ENCODE measurements at places on chromosomes 7 and 10.

- DNase-seq: no peak
These were observed 37.4 kb upstream of the RSU1 start for GRCh38 chr10:16854623-16855022.

DNA sequence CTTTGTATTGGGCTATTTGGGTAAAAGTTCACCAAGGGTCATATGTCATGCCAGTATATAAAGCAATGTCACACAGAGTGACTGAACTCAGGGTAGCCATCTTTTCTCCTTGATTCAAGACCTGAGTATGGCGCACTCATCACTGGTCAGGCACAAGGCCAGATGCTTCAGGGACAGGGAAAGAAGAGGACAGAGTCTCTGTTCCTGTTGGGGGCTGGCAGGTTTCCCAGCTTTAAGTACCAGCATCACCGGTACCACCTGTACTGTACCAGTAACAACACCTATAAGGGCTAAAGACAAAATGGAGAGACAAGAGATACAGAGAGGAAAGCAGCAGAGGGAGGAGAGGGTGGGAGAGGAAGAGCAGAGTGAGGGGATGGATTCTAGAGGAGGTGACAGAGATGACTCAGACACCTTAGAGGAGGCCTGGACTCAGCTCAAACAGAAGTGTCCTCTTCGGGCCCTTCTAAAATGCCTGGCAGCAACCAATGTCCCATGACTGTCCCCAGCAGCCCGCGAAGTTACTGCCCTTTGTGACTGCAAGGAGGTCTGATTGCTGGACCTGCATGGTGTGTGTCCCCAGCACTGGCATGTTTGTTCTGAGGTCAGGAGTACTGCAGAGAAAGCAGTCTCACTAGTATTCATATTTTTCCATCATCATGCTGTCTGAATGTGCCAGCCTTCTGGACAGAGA lies 191.3 kb downstream of the MYOF start:
- DNase-seq: no peak

DNA sequence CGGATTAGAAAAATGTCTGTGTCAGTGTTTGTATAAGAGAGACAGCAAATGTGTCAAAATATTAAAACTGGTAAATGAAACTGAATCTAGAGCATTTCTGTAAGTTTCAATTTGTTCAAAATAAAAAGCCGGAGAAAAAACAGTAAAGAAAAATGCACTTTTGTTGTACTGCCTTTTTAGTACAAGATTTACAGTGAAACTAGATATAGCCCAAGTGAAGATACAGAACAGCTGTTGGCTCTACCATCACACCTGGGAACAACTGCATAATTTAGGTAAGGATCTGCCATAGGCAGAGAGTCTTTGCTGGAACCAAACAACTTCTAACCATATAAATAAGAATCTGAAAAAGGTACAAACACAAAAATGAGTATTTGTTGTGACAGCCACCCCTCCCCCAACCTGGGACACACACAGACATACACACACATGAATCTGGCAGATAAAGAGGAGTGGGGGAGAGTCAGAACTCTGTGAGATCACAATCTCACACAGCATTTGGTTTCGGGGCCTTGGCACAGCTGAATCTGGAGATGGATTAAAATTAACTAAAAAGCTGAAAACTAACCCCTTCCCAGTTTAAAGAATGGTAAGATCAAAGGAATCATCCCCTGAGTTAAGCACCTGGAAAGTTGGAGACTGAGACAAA lies 54.8 kb downstream of the DPY19L1 start:
- DNase-seq: no peak

DNA sequence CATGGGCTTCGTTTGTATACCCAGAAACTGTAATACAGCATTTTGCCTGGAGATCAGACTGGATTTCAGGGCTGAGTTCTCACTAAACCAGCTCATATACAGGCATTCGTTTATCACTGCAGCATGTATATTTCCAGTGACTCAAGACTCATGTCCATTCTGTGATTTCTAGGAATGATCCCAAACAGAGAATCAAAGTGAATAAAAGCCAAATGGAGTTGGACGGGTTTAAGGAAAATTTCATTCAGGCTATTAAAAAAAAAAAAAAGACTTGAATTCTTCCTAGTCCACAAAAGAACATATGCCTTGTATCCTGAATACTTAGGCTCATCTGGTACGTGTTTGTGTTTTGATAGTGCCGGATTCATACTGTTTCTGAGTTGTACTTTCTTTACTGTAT lies 46.8 kb downstream of the TET1 start:
- DNase-seq: no peak

DNA sequence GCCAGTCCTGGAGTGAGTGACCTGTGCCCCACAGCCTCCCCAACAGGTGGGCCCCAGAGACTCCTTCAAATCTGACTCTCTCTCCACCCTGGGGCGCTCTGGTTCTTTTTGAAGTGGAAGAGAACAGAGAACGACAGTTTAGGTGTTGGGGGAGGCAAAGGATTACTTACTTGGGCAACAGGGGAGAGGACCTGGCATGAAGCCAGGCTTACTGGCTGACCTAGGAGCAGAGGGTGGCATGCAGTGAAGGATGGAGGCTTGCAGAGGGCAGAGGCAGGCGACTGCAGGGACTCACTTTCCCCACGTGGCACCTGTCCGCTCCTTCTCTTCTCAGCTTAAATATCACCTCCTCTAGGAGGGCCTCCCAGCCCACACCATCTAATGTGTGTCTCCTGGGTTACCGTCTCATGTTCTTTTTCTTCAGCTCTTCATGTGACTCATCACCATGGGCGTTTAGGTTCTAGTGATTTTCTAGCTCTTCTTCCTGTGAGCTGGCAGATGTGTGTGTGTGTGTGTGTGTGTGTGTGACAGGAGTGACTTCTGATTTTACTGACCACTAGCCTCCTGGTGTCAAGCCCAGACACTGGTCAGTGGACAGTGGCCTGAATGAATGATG lies 15.5 kb downstream of the LZTS2 start:
- DNase-seq: no peak

- DNase-seq: no peak
These were observed 185.0 kb upstream of the GHITM start for GRCh38 chr10:83954193-83954799.

DNA sequence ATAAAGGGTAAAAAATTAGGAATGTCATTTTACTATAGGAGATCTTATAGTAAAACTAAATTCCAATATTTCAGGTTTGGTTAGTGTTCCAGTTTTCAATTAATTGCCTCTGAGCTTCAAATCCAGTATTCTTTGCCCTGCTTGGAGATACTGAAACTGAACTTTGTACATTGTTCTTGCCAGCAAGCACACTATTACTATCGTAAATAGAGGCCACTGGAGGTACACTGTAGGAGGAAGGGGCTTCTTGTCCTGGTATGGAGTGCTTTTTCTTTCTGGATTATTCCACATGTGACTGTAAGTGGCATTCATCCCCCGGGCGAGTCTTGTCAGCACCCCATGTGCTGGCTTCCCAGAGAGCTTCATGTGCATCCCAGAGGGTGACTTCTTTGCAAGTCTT lies 234.7 kb upstream of the PTPRZ1 start:
- DNase-seq: no peak

DNA sequence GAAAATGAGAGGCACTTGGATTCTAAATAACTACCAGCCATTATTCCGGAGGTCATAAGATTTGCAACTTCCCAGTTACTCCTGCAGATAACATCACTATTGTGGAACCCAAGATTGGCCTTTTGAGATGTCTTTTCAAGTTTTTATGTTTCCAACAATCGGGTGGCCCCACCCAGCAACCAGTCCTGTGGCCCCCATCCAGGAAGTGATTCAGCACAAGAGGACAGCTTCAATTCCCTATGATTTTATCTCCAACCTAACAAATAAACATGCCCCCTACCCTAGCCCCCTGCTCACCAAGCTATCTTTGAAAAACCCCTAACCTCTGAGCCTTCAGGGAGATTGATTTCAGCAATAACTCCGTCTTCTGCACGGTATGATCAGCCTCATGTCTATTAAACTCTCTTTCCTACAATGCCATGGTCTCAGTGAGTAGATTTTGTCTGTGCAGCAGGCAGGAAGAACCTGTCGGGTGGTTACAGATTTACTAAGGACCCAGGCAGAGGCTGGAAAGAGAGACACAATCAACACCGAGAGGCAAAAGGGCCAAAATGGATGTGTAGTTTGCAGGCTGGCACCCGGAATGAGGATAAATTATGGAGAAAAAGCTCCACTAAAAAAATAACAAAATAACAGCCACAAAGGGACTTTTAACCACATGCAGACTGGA lies 83.9 kb upstream of the UNC5B start:
- no peak for DNase-seq

DNA sequence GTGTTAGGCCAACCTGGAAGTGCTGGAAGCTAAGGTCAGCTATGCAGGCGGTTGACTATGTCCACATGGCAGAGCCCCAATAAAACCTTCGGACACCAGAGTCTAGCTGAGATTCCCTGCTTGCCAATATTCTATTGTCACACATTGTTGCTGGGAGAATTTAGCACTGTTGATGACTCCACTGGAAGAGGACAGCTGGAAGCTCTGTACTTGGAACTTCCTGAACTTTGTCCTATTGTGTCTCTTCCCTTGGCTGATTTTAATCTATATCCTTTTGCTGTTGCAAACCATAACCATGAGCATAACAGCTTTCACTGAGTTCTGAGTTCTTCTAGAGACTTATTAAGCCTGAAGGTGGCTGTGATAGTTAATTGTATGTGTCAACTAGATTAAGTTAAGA lies 12.0 kb downstream of the XRCC2 start:
- DNase-seq: no peak

DNA sequence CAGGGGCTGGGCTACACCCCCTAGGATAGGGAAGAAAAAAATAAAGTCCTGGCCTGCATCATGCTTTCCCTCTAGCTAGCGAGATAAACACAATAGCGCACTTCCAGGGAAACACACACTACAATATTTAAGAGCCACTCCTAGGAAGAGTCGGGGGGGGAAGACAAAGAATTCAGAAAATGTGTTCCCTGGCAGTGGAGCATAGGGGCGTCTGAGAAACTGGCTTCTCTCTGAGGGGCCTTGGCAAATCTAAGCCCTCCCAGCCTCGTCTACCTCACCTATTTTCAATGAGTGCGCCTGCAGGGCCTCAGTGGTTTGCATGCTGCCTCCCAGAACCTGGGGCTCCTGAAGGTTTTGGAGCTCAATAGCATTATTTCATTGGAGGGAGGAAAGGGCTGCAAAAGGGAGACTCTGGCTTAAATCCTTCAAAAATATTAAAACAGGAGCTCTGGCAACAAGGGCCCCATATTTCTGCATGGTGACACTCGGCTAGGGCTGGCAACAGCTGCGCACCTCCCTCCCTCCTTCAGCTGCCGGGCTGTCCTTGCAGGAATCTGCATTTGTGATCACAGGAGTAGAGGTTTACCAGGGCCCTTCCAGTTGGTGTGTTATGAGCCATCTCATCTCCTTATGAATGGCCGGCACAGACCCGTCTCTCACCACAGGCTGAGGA lies 10.8 kb downstream of the ANXA11 start:
- no peak for DNase-seq

DNA sequence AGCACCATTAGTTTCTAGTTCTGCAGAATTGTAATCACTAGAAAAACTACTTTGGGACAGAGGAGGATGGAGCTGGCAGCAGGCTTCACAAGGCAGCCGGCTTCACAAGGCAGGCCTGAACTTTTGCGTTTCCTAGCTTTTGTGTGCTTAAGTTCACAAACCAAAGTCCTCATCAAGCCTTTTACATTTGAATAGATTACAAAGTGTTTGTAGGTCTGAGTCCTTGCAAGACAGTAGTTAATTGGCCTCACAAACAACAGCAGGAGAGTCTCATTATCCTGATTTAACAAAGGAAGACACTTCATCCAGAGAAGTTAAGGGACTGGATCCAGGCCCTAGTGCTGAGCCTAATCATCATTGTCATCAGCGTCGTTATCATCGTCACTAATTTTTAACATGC lies 147.8 kb upstream of the AUTS2 start:
- DNase-seq: no peak

- DNase-seq: no peak
These were observed 1.0 kb downstream of the TLL2 start for GRCh38 chr10:96512524-96513304.

DNA sequence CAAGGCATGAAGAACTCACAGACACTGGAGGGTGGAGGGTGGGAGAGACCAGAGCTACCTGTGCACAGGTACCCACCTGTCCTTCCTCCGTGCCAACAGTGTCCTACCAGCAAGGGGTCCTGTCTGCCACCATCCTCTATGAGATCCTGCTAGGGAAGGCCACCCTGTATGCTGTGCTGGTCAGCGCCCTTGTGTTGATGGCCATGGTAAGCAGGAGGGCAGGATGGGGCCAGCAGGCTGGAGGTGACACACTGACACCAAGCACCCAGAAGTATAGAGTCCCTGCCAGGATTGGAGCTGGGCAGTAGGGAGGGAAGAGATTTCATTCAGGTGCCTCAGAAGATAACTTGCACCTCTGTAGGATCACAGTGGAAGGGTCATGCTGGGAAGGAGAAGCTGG lies 21.8 kb downstream of the PRSS2 start:
- DNase-seq: no peak

DNA sequence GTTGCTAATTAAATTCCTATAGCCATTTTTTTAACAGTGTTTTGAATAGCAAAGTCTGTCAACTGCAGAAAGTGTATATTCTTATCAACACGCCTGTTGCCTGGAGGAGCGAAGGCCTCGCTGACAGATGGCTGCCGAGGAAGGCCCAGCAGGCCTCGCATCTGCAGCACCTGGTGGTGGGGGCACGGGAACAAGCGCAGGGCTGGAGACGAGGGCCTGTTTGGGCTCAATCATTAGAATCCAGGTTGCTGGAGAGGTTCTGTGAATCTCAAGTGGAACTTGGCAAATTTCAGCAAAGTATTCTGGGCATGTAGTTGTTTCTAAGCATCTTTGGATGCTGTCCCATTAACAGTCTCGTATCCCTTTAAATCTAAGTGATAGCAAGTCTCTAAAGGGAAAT lies 66.1 kb upstream of the FAM204A start:
- DNase-seq: no peak

- DNase-seq: no peak
These were observed 57.8 kb downstream of the MICU1 start for GRCh38 chr10:72567889-72568640.

- DNase-seq: no peak
These were observed 287.8 kb upstream of the CDC14C start for GRCh38 chr7:48636391-48637015.

DNA sequence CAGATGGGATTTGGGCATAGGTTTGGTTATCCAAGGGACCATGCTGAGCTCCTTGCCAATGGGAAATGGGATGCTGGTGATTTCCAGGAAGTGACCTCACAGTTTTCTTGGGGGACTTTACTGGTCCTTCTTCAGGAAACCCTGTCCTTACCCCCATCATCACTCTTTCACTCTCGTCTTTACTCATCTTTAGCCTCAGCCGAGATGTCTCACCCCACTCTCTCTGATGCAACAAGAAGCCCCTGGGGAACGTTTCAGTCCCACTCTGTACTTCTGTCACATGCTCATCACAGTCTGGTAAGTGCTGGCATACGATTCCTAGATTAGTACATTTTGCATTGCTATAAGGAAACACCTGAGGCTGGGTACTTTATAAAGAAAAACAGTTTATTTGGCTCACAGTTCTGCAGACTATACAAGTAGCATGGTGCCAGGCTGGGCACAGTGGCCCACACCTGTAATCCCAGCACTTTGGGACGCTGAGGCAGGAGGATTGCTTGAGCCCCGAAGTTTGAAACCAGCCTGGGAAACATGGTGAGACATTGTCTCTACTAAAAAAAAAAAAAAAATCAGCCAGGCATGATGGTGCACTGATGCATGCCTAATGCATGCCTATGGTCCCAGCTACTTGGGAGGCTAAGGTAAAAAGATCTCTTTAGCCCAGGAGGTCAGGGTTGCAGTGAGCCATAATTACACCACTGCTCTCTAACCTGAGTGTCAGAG lies 63.5 kb upstream of the VKORC1L1 start:
- DNase-seq: no peak
